ENCODE measurements at places on chromosomes 11 and 22.

GRCh38 chr11:99918761-99919160 lies 768.3 kb upstream of the ARHGAP42 start:
- no peak for DNase-seq

DNA sequence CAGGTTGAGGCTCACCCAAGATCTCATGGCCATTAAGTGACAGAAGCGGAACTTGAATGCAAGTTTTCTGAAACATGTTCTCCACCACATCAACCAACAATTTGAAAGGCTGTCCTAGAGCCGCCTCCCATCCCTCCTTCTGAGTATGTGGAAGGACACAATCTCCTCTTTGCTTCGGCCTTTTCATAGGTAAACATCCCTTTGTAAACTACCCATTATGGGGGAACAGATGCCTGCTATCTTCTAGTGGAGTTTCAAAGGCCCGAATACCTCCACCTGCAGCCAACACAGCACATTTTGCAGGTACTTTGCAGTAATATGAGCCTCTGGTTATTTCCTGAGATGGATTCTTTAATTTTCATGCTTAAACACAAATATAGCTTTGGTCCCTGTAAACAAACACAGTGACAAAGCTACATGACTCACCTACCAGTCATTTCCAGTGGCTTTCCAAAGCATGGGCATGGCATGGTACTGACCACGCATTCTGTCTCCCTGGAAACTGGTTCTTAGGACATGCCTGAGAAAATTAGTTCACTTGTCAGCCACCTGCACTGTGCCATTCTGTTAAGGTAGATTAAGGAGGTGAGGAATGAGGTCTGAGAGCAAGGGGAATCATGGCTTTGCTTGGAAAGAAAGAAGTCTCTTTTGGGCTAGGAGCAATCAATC lies 60.2 kb downstream of the EHF start:
- DNase-seq, result peak; percentile 44

DNA sequence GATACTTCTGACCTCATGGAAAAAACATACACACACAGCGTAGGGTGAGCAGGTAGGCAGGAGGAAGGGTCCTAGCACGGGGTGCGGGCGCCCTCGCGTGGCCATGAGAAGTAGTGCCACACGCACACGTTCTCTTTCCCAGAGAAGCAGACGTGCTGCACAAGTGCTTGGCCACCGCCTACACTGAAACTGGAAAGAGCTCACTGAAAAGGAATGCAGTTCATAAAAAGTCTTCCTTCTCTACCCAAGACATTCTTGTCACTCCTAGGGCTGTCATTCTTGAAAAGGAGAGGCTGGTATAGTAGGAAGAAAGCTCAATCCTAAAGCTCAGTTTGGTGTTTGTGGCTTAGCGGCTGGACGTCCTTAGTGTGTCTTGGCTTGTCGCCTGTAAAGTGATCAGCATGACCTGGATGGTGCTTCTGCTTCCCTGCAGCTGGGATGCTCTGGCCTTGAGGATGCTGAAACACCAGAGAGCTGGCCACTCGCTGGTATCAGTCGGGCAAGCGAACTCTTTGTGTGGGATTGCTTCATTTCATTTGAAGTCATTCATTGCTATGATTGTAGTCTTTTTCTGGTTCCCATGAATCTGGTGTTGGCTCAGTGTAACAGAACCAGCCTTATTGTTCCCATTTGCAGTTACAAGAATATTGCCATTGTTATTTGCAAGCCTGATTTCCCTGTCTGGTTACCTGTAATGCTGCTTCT lies 303.8 kb downstream of the NTM start:
- DNase-seq, result peak; percentile 53

- DNase-seq, result no peak
Measured at GRCh38 chr22:29251981-29252911, 15.5 kb downstream of the RHBDD3 start.

DNA sequence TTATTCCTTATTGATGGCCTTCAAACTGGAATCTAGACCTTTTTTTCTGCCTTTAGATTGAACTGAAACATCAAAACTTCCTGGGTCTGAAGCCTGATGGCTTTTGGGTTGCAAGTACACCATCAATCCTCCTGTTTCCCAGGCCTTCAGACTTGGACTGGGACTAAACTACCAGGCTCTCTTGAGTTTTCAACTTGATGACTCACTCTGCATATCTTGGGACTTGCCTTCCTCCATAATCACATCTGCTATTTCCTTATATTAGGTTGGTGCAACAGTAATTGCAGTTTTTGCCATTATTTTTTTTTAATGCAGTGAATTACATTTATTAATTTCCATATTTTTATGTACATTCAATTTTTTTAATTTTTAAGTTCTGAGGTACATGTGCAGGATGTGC lies 7.0 kb downstream of the OR51B5 start:
- no peak for DNase-seq

DNA sequence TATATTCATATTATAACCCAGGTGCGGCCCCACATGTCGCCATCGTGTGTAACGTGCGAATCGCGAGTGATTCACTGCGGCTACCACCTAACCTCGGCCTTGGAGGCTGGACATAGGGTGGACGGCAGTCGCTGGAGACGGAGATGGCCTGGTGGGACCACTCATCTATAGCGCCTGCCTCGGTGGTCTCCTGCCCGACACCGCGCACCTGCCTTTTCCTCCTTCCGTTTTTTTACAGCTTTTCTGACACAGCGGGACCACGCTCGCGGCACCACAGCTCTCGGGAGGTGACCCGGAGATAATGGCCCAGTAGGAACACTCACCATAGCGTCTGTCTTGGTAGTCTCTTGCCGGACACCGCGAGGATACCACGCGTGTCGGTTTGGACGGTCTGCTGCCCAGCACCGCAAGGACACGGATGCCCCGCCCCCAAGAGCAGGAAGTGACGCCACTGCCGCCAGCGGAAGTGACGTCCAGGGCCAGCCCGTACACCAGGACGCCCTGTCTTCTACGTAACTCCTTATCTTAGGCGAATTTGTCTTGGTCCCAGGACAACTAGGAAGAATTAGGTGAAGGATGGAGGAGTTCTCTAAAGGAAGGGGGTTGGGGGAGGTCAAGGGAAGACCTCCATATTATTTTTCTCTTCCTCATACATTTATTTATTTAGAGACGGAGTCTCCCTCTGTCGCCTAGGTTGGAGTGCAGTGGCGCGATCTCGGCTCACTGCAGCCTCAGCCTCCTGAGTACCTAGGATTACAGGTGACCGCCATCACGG lies 6.4 kb downstream of the SNU13 start:
- peak; percentile 89 for DNase-seq

GRCh38 chr11:111541254-111542061 lies 938 bp downstream of the LAYN start:
- no peak for DNase-seq

GRCh38 chr22:42270176-42270509 lies 310 bp downstream of the TCF20 start:
- no peak for DNase-seq

- no peak for DNase-seq
Measured at GRCh38 chr11:37230865-37231264, 632.8 kb upstream of the RAG2 start.

- DNase-seq, result peak; percentile 29
Measured at GRCh38 chr11:30586251-30587144, at the start of gene MPPED2. Gene MPPED2, minus strand, starts transcription at chr11:30586353. Its CDS starts 5,980 bp downstream, at chr11:30580373.

- no peak for DNase-seq
Measured at GRCh38 chr11:123330948-123331347, 99.1 kb upstream of the GRAMD1B start.

GRCh38 chr11:73585834-73586575 lies 11.9 kb downstream of the FAM168A start:
- DNase-seq, result no peak

DNA sequence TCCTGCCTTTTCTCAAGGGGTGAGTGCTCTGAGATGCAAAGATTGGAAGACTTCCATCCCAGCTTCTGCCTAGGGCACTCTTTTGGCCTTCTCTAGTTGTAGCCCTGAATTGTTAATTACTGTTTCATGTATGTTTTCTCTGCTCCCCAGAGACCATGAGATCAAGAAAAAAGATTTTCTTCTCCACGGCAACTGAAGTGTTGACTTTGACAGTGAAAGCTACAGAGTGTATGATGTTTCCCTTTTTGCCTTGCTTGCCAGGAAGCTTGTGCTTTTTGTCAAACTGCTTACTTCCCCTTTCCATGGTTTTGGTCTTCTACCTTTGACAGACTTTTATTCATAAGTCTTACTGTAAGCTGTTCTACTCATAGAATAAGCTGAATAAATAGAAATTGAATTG lies 23.3 kb upstream of the EIF3D start:
- DNase-seq, result no peak

- DNase-seq, result no peak
Measured at GRCh38 chr11:96134602-96135001, 208.4 kb downstream of the MAML2 start.

DNA sequence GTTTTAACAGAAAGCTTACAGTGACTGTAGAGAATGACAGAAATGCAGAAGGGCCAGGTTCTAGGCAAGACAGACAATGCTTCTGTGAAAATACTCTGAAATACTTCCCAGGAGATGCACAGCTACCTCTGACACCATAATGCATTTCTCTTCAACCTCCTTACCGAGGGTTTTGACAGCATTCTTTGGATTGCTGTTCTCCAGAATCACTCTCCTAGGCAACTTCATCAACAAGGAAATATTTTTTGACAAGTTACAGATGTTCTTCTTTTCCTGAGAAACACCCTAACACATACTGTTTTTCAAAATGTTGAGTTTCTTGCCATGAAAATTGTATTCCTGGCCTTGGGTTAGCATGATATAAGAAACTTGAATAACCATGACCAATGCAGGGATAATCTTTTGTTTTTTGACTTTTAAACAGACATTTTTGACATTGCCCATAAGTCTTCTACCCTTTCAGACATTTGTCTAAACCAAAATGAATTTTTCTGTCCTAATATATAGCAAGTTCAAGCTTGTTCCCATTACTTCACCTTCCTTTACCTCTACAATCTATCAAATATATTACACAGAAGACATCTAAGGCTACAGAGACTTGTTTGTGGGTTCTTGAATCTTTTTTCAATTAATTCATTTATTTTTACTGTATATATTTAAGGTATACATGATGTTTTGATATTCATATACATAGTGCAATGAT lies 108.1 kb downstream of the CCDC34 start:
- no peak for DNase-seq

- no peak for DNase-seq
Measured at GRCh38 chr11:61667684-61668305, 12.4 kb upstream of the DAGLA start.
